ENCODE measurements at places on chromosomes 12 and 14. TPM values are rescaled to one million over a fixed set of nuclear protein-coding genes. Genes with fewer than 3 reads are reported as not detected.

KRT86 gene
- total RNA-seq: not detected

SYNDIG1L gene
- not detected for total RNA-seq

CLEC14A gene
- 27.5 TPM for total RNA-seq

ATF7 gene
- 24.1 TPM for total RNA-seq

CEP83 gene
- total RNA-seq: 42.9 TPM

CACNA2D4 gene
- total RNA-seq: 1.1 TPM

DNAJC22 gene
- 1.0 TPM for total RNA-seq

IAPP gene
- total RNA-seq: not detected

GMFB gene
- 120 TPM for total RNA-seq

TMEM52B gene
- total RNA-seq: 0.11 TPM

SLCO1B3 gene
- not detected for total RNA-seq

NELL2 gene
- 28.1 TPM for total RNA-seq

LHX5 gene
- total RNA-seq: not detected

PTCSC3 gene
- total RNA-seq: not detected

RNASE7 gene
- total RNA-seq: not detected

All from urinary bladder (tissue), 4 donors.